ENCODE measurements at places on chromosomes 7 and 10. TPM values are rescaled to one million over a fixed set of nuclear protein-coding genes. Genes with fewer than 3 reads are reported as not detected.

The TMEM176B gene
- not detected for total RNA-seq

The RBM20 gene
- total RNA-seq: 0.19 TPM

The GLCCI1 gene
- 2.9 TPM for total RNA-seq

The TCAF1 gene
- 62.7 TPM for total RNA-seq

The DKK1 gene
- 174 TPM for total RNA-seq

The ZCWPW1 gene
- total RNA-seq: 1.9 TPM

The ZNF804B gene
- not detected for total RNA-seq

The FOXI2 gene
- not detected for total RNA-seq
